Psoas muscle (tissue), 8 donors: ENCODE measurements at places on chromosomes 12 and 14. TPM values are rescaled to one million over a fixed set of nuclear protein-coding genes. Genes with fewer than 3 reads are reported as not detected.
A peak's percentile ranks its signal among the peaks of the same experiment; 100 is the strongest.

Gene RAD51AP1
- total RNA-seq: 0.92 TPM

Gene TMEM120B
- total RNA-seq: 11.4 TPM

Gene SPIC
- total RNA-seq: not detected

Gene OR4E2
- not detected for total RNA-seq

GRCh38 chr12:65902500-65902899 is 78.2 kb downstream of the HMGA2 start:
- no peak for DNase-seq

DNA sequence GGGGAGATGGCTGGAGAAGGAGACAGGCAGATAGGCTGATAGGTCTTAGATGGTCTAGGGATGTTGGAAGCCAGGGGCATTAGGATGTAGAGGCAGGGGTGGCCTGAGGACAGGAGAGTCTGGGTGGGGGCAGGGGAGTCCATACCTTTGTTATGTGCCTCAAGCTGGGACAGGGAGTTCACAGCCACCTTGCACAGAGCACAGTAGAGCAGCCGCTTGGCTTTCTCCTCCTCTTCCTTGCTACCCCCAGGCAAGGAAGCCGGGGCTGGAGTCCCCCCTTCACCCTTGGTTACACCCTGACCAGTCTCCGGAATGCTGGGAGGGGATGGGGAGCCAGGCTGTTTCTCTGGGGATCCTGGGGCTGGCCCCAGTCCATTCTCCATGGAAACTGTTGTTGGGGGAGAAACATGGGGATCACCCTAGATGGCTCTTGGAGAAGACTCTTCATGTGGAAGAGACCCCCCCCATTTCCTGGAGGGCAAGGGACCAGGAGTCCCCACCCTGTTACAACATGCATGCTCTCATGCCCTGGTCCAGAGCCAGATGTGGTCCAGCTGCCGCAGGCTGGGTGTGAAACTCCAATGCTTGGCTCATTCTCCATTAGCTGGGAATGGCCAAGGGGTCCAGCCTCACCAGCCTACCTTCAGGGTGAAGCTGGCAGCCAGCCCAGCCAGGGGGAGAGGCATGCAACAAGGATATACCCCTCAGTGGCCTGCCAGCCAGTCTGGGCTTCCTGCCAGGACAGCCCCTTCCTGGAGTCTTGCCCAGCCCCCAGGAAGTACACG is 7.2 kb upstream of the GPR84 start:
- DNase-seq: peak; percentile 87
